Activated naive CD4-positive, alpha-beta T cell treated with anti-CD3 and anti-CD28 coated beads, Interleukin-2, amount 10 ng/mL, durations not matched to agents 7 days and 5 days (primary cell): ENCODE measurements at places on chromosomes 4 and X.

GRCh38 chrX:56130031-56130430 is 102.1 kb upstream of the KLF8 start:
- DNase-seq: no peak

GRCh38 chr4:161546902-161547301 is 616.9 kb downstream of the FSTL5 start:
- no peak for DNase-seq

- DNase-seq: no peak
Observed at GRCh38 chr4:182242787-182243186, 415 bp upstream of the TENM3 start.

- DNase-seq: no peak
Observed at GRCh38 chr4:153346031-153346430, 1.5 kb downstream of the MND1 start.

- DNase-seq: no peak
Observed at GRCh38 chr4:151488968-151489367, 80.0 kb downstream of the FHIP1A start.

GRCh38 chrX:40878766-40879165 is 143.4 kb upstream of the MED14 start:
- no peak for DNase-seq

DNA sequence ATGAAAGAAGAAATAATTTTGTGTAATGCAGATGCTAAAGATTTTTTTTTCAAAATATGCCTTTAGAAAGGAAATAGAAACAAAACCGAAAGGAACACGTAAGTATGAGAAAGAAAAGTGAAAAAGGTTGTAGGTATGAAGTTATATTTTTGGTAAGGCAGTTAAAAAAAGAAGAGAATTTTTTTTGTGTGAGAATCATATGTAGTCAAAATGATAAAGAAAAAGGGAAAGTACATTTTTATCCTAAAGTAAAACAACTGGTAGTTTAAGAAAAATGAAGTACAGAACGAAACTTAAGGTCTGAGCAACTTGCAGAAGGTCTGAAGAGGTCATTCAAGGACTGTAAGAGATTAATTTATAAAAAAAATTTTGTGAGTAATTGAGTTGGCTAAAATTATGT is 164.0 kb upstream of the TRAM1L1 start:
- no peak for DNase-seq

- DNase-seq: no peak
Observed at GRCh38 chr4:138644322-138644721, 371.3 kb upstream of the NOCT start.

GRCh38 chr4:39698424-39699009 is 581 bp downstream of the UBE2K start:
- peak; percentile 70 for DNase-seq

DNA sequence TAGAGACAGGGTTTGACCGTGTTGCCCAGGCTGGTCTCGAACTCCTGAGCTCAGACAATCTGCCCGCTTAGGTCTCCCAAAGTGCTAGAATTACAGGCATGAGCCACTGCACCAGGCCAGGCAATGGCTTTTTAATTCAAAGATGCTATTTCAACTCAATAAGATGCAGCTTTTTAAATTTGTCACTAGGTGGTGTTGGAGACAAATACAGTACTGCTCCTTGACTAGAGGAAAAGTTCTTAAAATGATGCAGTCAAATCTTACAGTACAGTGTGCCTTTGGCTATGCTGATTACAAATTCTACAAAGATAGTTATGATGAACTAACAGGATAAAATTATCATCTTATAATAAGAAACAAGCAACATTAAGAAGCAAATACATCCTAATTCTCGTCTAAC is 441.1 kb downstream of the KCNIP4 start:
- no peak for DNase-seq

GRCh38 chr4:38526412-38526811 is 137.6 kb upstream of the KLF3 start:
- no peak for DNase-seq

GRCh38 chr4:74661427-74662201 is 132.7 kb downstream of the BTC start:
- DNase-seq: no peak

DNA sequence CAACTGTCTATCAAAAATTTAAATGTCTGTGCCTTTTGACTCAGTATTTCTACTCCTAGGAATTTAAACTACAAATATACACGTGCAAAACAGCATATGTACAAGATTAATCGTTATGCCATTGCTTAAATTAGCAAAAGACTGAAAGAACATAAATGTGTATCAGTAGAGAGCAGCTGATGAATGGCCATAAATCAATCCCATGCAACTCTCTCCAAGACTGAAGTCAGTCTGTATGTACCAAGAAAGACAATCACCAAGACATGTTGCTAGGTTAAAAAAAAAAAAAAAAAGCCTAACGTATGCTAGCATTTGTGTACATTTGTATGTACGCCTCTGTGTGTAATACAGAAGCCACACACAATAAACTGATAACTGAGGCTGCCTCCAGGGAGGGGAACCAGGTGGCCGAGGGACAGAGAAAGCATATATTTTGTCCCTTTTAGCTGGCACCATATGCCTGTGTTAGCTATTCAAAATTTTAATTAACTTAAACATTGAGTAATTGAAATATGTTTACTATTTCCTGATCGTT is 130.7 kb downstream of the SH3KBP1 start:
- no peak for DNase-seq

- DNase-seq: peak; percentile 66
Observed at GRCh38 chr4:184506527-184507121, 32.3 kb upstream of the IRF2 start.

DNA sequence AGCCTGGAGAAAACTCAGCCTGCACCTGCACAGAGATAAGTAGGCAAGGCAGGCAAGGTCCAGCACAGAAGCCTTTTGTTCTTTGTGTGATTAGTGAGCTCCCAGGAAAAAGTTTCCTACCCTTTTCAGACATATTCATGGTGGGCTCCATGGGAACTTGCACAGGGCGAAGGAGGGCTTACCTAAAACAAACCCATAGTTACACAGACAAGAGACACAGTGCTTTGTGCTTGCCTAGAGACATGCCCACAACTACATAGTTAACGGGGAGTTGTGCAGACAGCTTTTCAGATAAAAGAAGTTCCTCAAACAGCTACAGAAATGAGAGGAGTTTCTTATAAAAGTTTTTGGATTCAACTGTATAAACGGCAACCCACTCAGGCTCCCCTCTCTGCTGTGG is 180.5 kb downstream of the GLUD2 start:
- DNase-seq: no peak

DNA sequence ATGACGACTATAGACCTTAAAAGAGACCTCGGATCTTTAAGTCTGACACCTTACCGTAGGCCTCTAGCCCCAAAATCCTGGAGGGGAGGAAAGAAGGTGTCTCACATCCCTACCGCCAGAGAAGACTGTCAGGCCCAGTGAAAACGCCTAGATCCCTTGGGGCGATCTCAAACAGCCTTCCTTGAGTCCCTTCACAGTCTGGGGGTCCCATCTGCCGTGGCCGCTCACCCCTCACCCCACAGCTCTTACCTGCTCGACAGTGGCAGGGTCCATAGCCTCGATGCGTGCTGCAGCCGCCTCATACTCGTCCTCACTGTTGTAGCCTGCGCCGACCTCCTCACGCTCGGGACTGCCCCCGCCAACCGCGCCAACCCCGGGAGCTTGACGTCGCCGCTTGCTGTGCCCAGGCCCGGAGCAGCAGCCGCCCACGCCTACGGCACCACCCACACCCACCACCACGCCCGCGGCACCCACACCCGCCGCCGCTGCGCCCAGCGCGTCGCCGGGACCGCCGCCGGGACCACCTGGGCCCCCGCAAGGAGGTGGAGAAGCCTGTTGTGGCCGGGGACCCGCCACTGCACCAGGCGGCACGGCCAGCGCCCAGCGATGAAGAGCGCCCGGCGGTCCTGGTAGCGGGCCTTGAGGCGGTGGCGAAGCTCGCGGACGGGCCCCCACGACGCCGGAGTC is 536 bp downstream of the OTUD5 start:
- DNase-seq: peak; percentile 60

GRCh38 chrX:129007631-129008030 is 515.7 kb downstream of the SMARCA1 start:
- DNase-seq: no peak

- DNase-seq: no peak
Observed at GRCh38 chr4:119510395-119511149, 118.0 kb downstream of the PDE5A start.

DNA sequence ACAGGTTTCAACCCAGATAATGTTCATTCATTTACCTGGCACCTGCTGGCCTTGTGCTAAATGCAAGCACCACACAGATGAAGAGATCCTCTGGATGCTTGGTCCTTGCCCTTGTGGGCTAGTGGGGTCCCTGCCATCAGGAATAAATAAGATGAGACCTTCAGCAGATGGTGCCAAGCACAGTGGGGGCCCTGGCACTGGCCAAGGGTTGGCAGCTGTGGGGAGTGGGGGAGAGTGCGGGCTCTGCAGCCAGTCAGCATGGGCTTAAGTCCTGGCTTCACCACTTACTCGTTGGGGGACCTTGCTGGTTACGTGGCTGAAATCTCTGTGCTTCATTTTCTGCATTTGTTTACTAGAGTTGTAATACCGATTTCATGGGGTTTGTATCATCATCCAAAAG is 6.9 kb downstream of the LAP3 start:
- no peak for DNase-seq

- DNase-seq: no peak
Observed at GRCh38 chr4:7984286-7984925, 44.7 kb upstream of the AFAP1 start.

DNA sequence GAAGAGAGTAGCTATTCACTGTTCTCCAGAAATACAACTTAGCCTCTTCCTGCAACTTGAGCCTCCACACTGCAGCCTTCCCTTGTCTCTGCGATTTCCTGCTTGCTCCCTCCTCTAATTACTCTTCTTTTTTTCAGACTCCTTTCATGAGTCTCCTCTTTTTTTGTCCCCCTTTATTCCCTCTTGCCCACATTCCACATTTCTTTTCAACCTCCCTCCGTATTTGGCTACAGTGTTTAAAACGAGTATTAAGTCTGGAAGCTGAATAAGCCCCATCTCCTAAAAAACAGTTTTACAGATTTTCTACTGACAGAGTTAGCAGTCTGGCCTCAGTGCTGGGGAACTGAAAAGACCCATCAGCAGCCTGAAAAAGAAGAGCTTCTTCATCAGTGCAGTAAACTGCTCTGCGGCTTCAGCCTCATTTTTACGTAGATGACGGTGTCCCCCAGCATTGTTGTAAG is 141.5 kb downstream of the TENM3 start:
- no peak for DNase-seq

- no peak for DNase-seq
Observed at GRCh38 chrX:154991039-154991438, 31.5 kb downstream of the F8 start.

- no peak for DNase-seq
Observed at GRCh38 chrX:29012867-29013266, 425.6 kb downstream of the IL1RAPL1 start.

DNA sequence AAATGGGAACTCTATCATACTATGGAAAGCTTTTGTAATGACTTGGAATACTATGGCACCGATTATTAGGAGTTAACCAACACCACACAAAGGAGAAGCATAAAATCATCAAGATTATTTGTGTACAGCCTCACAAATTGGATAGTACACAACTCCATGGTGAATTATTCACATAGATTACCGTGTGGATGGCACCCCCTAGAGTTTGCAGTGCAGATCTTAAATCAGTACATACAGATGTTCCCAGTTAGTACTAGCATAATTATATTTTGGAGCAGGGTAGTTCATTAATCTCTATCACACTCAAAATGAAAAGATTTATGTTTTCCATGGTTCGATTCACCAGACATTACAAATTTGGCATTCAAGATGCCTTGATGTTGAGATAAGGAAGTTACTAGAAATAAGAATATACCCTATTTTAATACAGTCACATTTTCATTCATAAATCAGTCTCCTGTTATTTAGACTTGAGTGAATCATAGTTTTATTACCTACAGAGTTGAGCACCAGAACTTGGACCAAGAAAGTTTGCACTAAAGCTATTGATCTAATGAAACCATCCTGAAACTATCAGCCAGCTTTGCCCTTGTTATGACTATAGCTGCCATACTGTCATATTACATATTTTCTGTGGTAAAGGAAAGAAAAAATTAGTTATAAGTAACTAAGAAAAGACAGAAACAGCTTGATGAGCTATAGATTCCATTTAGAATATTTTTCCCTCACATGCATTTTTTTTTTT is 531.8 kb downstream of the GLUD2 start:
- DNase-seq: peak; percentile 19

- no peak for DNase-seq
Observed at GRCh38 chrX:96314985-96315384, 369.7 kb upstream of the DIAPH2 start.

DNA sequence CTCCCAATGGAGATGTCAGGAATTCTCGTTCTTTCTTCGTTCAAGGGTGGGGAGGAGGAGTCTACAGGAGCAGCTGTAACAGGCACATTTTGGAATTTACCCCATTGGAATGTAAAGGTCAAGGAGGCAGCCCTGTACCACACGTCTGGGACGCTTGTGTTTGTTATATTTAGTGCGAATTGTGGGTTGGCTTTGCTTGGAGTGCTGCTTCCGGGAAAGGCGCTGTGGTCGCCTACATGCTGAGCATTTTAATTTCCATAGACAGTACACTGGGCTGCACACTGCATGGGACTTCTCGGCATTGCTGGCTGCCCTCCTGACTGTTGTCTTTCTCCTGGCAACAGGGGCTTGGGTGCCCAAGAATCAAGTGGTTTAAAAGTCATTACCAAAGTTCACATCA is 12.8 kb downstream of the GYG2 start:
- DNase-seq: no peak

- no peak for DNase-seq
Observed at GRCh38 chr4:150005537-150005936, 72.7 kb upstream of the DCLK2 start.

DNA sequence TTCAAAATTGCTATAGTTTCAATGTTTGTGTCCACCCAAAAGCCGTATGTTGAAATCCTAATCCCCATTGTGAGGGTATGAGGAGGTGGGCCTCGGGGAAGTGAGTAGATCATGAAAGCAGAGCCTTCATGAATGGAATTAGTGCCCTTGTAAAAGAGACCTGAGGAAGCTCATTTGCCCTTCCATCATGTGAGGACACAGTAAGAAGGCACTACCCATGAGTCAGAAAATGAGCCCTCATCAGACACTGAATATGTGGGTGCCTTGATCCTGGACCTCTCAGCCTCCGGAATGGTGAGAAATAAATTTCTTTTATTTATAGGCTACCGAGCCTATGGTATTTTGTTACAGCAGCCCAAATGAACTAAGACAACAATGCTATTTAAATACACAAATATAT is 57.7 kb upstream of the EFHC2 start:
- no peak for DNase-seq

DNA sequence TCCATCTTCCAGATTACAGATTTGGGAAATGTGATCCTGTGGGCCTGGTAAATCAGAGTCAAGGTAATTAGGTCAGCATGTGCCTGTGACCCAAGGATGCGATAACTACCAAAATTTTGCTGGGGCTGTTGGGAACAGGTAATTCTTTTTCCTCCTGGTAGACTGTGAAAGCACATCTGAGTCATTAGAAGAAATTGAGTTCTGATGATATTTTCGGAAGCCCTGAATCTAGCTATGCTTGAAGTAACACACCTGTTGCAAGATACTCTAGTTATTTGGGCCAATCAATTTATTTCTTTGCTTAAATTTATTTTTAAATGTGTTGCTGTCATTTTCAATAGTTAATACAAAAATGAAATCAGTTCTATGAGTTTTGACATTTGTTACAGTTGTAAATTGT is 903.6 kb downstream of the RPA4 start:
- DNase-seq: no peak

GRCh38 chr4:117560329-117560728 is 474.0 kb upstream of the NDST3 start:
- no peak for DNase-seq

GRCh38 chr4:31199644-31200043 is 479.5 kb downstream of the PCDH7 start:
- no peak for DNase-seq

- no peak for DNase-seq
Observed at GRCh38 chr4:47109379-47109778, 78.0 kb downstream of the GABRB1 start.
